Urinary bladder (tissue), 4 donors: ENCODE measurements at places on chromosomes 2 and 18. TPM values are rescaled to one million over a fixed set of nuclear protein-coding genes. Genes with fewer than 3 reads are reported as not detected.

- no peak for DNase-seq
Observed at GRCh38 chr2:98334439-98335078, 11.7 kb upstream of the CNGA3 start.

DNA sequence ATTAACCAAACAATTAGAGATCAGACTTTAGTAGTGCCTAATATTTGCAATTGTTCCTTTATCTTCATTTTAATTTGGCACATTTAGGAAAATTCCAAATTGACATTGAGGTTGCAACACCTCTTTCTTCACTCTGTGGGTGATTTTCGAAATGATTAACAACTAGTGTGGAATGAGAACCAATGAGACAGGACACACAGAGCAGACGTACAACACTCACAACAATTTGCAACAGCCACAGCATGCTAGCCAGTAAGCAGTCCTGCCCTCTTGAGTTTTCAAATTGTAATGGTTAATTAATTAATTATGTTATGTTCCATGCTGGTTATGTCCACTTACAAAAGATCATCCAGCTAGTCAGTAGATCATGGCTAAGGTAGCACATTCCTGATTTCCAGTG is 339.3 kb downstream of the LRP1B start:
- no peak for DNase-seq

DNA sequence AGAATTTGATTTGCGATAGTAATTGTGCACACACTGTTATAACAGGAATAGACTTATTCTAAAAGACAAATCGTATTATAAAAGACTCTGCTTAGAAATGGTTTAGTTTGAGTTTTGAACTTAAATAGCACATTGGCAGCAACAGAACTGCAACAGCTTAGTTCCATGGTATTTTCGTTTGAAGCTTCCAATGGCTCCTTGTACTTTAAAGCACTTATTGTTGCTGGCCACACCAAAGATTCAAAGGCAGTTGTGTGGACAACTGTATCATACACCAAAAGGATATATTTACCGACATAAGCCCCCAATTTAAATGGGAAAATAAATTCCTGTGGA is 627 bp downstream of the WIPF1 start:
- DNase-seq: no peak

DNA sequence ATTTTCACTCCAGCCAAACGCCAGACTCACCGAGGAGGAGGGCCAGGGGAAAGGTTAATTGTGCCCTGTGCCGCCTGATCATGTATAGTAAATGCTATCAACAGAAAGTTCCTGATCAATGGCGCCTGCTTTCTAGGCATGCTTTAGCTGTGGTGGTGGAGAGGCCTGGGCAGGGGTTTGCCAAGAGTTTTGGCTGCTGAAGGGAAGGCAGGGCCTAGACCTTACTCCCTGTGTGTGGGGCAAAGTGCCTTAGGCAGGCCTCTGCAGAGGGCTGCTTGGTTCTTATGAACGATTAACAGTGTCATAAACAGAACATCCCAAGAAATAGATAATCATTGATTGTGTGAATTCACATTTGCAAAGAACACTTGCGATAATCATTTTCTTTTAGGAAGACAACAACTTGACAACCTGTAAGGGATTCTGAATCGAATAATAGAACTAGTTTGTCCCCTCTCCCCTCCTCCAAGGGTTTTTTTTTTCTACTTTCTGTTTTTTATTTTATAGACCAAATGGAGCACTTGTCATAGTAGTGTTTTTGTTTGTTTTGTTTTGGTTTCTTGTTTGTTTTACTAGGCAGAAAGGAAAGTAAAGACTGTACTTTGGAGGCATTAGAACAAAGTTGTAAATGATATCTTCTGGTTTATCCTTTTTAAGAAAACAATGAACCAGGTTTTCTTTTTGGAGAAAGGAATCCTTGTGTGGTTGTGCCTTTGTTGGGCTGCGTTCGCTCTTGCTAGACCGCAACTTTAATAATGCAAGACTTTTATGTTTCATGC is 6.5 kb downstream of the TSHZ1 start:
- no peak for DNase-seq

GRCh38 chr2:39228413-39229209 is 15.2 kb downstream of the CDKL4 start:
- no peak for DNase-seq

- no peak for DNase-seq
Observed at GRCh38 chr2:18378020-18378653, 182.3 kb downstream of the RDH14 start.

DNA sequence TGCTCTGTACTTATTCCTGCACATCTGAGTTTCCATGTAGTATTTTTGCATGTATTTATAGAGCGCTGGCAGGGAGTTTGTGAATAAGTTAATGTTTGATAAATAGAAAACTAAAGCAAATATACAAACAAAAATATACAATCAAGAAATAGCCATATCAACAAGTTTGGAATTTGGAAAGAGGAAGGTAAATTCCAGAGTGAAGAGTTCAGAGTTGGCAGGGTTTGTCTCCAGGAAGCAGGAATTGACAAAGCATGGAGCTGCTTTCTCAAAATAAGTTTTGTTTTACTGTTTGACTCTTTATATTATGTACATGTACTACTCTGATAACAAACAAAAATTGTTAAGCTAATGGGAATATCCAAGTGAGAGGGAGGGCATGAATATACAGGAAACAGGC is 80.3 kb downstream of the SPOPL start:
- no peak for DNase-seq

- no peak for DNase-seq
Observed at GRCh38 chr2:13114391-13114790, 397.7 kb downstream of the TRIB2 start.

DNA sequence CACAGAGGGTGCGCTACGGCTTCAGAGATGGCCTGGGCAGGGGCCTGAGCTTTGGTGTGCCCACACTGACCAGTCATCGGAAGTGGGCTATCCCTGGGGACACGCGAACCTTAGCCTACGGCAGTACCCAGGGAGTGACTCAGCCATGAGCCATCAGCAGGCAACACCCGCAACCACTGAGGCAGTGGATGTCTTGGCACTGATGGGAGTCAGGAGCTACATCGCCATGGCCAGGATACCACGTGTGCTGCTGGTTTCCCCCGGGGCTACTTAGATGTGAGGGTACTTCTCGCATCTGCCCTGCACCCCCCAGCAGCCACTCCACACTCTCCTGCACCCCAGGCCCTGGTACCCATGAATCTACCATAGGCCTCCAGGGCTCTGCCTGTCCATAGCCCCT is 12.8 kb upstream of the HPCAL1 start:
- DNase-seq: no peak

The NAB1 gene
- 21.0 TPM for polyA plus RNA-seq
